MCF 10A (cell line): ENCODE measurements at places on chromosomes 16 and 17. TPM values are rescaled to one million over a fixed set of nuclear protein-coding genes. Genes with fewer than 3 reads are reported as not detected.

- DNase-seq, result no peak
- H3K4me1 ChIP-seq, result peaks cover 5% of the 10 kb centered on the region
- H3K36me3 ChIP-seq, result no peaks in the 10 kb centered on the region
- H3K27me3 ChIP-seq, result no peaks in the 10 kb centered on the region
Measured at GRCh38 chr16:12646490-12647274, 157.0 kb downstream of the CPPED1 start.

DNA sequence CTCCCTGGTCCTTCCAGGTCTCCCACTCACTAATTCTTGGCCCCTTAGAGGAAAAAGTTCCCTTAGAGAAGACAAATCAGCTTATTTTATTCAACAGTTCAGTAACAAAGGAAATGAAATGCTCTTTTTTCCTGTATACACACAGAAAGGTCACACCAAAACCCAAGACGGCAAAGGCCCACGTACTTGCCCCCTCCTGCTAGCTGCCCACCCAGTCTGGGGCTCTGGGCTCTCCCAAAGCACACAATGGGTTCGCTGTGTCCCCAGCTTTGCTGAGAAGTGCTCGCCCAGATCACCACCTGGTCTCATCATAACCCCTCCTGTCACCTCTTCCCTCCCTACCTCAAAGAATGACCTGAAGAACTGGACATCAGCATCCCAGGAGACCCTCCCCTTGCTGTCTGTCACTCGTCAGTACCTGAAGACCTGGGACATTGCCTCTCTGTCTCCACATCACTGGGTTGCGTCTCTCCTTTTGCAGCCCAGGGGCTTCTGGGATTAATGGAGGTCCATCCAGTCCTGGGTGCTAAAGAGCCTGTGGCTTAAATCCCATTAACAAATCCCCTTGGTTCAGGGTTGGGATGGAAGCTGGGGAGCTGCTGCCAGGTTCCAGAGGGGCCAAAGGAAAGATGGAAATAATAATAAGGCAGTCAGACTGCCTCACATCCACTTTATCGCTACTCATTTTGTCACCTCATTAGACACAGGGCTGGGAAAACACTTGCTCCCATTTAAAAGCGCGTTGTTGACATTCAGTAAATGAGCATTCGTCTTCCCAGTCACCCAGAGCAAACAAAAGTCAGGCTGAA, 3.3 kb downstream of the SLC6A4 start:
- H3K27me3 ChIP-seq, result peaks cover 56% of the 10 kb centered on the region
- no peak overlapping the region for H3K4me3 ChIP-seq
- no peaks in the 10 kb centered on the region for H3K36me3 ChIP-seq
- H3K4me1 ChIP-seq, result no peaks in the 10 kb centered on the region
- no peak for DNase-seq
- H3K27ac ChIP-seq, result no peak overlapping the region

- H3K27ac ChIP-seq, result no peak overlapping the region
- H3K36me3 ChIP-seq, result peaks cover 31% of the 10 kb centered on the region
- H3K4me3 ChIP-seq, result no peak overlapping the region
- no peak for DNase-seq
- no peaks in the 10 kb centered on the region for H3K4me1 ChIP-seq
- no peaks in the 10 kb centered on the region for H3K27me3 ChIP-seq
Measured at GRCh38 chr16:53936529-53936928, 232.6 kb downstream of the FTO start.

CD300LF gene
- not detected in 2 replicates for total RNA-seq
